RWPE2 (cell line): ENCODE measurements at places on chromosomes 5 and 9.

GRCh38 chr5:59799668-59800346, 93.7 kb downstream of the PDE4D start:
- no peak for DNase-seq
- H3K4me1 ChIP-seq = peaks cover 18% of the 10 kb centered on the region
- no peaks in the 10 kb centered on the region for H3K36me3 ChIP-seq
- H3K4me3 ChIP-seq = no peak overlapping the region
- H3K27ac ChIP-seq = peak overlapping the region; percentile 84
- no peaks in the 10 kb centered on the region for H3K27me3 ChIP-seq

DNA sequence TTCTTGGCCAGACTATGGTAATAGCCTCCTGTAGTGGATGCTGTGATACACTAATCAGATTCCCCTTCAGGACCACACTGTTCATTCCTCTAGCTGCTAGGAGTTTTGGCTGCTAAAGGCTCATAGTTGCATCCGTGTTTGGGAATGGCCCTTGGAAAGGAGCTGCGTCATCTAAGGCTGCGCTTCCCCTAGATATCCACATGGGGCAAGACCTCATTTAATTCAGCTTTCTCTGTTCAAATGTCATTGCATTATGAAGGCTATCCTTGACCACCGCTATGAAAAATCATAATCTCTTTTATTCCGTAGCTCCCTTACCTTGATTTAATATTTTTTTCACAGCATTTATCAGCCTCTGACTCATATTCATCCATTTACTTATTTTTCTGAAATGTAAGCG, 258.3 kb upstream of the NR4A3 start:
- H3K4me3 ChIP-seq = no peak overlapping the region
- H3K27me3 ChIP-seq = peaks cover 5% of the 10 kb centered on the region
- H3K27ac ChIP-seq = no peak overlapping the region
- H3K36me3 ChIP-seq = no peaks in the 10 kb centered on the region
- H3K4me1 ChIP-seq = no peaks in the 10 kb centered on the region

DNA sequence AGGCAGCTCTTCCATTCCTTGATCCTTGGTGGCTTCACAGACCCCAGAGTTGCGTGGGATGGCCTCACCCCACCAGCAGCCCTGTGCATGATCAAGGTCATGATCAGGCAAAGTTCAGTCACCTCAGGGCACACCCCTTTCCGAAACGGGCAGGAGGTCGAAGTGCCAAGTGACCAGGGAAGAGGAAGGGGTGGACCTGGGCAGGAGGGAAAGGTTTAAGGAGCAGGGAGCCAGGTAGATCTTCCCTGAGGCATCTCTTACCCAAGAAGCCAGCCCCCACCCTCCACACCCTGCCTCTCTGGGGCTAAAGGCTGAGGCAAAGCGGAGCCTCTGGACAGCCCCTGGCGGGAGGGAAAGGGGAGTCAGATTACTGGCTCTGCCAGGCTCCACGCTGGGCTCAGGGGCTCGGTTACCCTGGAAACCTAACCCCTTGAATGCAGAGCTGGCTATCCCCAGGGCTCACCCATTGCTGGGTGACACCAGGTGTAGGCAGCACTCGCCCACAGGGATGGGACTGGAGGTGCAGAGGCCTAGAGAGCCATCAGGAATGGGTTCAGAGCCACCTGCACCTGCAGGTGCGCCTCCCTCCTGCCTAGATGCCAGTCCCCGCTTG, 3.6 kb downstream of the MGAT4B start:
- H3K27me3 ChIP-seq = no peaks in the 10 kb centered on the region
- peaks cover 34% of the 10 kb centered on the region for H3K36me3 ChIP-seq
- no peak for DNase-seq
- H3K4me3 ChIP-seq = no peak overlapping the region
- H3K27ac ChIP-seq = peak overlapping the region; percentile 83
- peaks cover 13% of the 10 kb centered on the region for H3K4me1 ChIP-seq

DNA sequence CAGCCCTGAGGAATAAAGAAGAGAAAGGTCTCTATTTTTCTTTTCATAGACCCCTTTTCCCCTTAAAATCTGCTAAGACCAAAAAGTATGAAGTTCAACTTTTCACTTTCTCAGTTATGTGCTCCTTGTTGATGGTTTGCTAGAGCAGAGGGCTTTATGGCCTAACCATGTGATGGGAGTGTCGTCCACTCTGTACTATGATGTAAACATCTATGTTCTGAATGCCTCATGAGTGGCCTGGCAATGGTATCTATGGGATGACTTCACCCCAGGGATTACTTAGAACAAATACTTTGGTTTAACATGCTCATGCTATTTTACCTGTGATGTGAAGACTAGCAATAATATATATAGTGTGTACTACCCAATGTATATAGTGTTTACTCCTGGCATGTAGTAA, 43.7 kb upstream of the MIER3 start:
- no peaks in the 10 kb centered on the region for H3K36me3 ChIP-seq
- H3K27me3 ChIP-seq = no peaks in the 10 kb centered on the region
- H3K4me1 ChIP-seq = no peaks in the 10 kb centered on the region
- no peak overlapping the region for H3K27ac ChIP-seq

GRCh38 chr9:123300554-123300953, 32.2 kb upstream of the STRBP start:
- H3K4me3 ChIP-seq = no peak overlapping the region
- H3K27me3 ChIP-seq = no peaks in the 10 kb centered on the region
- no peaks in the 10 kb centered on the region for H3K4me1 ChIP-seq
- DNase-seq = no peak

- no peak overlapping the region for H3K4me3 ChIP-seq
- no peaks in the 10 kb centered on the region for H3K4me1 ChIP-seq
- H3K27ac ChIP-seq = no peak overlapping the region
- no peaks in the 10 kb centered on the region for H3K27me3 ChIP-seq
- no peak for DNase-seq
Measured at GRCh38 chr9:81373294-81373693, 316.1 kb downstream of the TLE1 start.

- no peaks in the 10 kb centered on the region for H3K36me3 ChIP-seq
- no peaks in the 10 kb centered on the region for H3K27me3 ChIP-seq
- H3K4me3 ChIP-seq = no peak overlapping the region
- H3K4me1 ChIP-seq = no peaks in the 10 kb centered on the region
Measured at GRCh38 chr5:78915170-78915569, 69.9 kb downstream of the ARSB start.

GRCh38 chr5:38678076-38678475, 121.6 kb upstream of the LIFR start:
- H3K4me3 ChIP-seq = no peak overlapping the region
- no peaks in the 10 kb centered on the region for H3K4me1 ChIP-seq
- H3K36me3 ChIP-seq = no peaks in the 10 kb centered on the region
- no peak for DNase-seq
- H3K27me3 ChIP-seq = no peaks in the 10 kb centered on the region
- no peak overlapping the region for H3K27ac ChIP-seq

DNA sequence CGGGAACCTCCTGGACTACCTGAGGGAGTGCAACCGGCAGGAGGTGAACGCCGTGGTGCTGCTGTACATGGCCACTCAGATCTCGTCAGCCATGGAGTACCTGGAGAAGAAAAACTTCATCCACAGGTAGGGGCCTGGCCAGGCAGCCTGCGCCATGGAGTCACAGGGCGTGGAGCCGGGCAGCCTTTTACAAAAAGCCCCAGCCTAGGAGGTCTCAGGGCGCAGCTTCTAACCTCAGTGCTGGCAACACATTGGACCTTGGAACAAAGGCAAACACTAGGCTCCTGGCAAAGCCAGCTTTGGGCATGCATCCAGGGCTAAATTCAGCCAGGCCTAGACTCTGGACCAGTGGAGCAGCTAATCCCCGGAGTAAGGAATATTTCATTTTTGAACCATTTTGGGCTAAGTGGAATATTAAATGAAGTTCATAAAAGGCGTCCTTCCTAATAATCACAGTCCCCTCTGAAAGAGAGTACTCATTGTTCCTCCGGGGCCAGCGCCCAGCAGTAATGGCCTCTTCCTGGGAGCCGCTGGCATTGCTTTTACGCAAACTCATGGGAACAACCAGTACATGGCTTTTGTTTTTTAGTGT, 23.6 kb downstream of the QRFP start:
- no peak for DNase-seq
- H3K4me3 ChIP-seq = no peak overlapping the region
- H3K36me3 ChIP-seq = peaks cover 76% of the 10 kb centered on the region
- no peaks in the 10 kb centered on the region for H3K4me1 ChIP-seq
- H3K27ac ChIP-seq = no peak overlapping the region

- no peak for DNase-seq
- H3K36me3 ChIP-seq = peaks cover 78% of the 10 kb centered on the region
- H3K4me1 ChIP-seq = no peaks in the 10 kb centered on the region
- no peaks in the 10 kb centered on the region for H3K27me3 ChIP-seq
- no peak overlapping the region for H3K4me3 ChIP-seq
Measured at GRCh38 chr5:136155078-136155477, 22.4 kb downstream of the SMAD5 start.

- H3K4me3 ChIP-seq = no peak overlapping the region
- no peaks in the 10 kb centered on the region for H3K36me3 ChIP-seq
- DNase-seq = no peak
- no peaks in the 10 kb centered on the region for H3K27me3 ChIP-seq
Measured at GRCh38 chr5:74231697-74232096, 408.8 kb downstream of the ENC1 start.

- H3K36me3 ChIP-seq = no peaks in the 10 kb centered on the region
- no peak for DNase-seq
Measured at GRCh38 chr5:170390472-170390871, 1.3 kb upstream of the KCNMB1 start.

DNA sequence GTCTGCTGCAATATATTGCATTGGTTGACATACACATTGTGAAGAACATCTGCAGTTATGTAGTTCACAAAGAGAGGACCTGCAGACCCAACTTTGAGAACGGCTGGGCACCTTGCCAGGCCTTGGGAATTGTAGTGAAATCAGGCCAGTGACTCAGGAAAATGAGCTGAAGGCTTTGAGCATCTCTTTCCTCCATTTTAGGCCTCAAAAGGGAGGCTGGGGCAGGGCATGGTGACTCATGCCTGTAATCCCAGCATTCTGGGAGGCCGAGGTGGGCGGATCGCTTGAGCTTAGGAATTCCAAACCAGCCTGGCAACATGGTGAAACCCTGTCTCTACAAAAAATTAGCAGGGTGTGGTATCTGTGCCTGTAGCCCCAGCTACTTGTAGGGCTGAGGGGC, 1.4 kb upstream of the IPPK start:
- DNase-seq = no peak
- H3K27ac ChIP-seq = peak overlapping the region; percentile 74
- H3K4me3 ChIP-seq = no peak overlapping the region
- H3K27me3 ChIP-seq = no peaks in the 10 kb centered on the region
- H3K36me3 ChIP-seq = peaks cover 7% of the 10 kb centered on the region; the same call in 1 of the 2 replicates

- no peaks in the 10 kb centered on the region for H3K4me1 ChIP-seq
- no peaks in the 10 kb centered on the region for H3K36me3 ChIP-seq
- DNase-seq = no peak
- H3K27me3 ChIP-seq = no peaks in the 10 kb centered on the region
- H3K27ac ChIP-seq = no peak overlapping the region
- no peak overlapping the region for H3K4me3 ChIP-seq
Measured at GRCh38 chr9:1880038-1880565, 135.0 kb upstream of the SMARCA2 start.

GRCh38 chr5:93461756-93462155, 119.3 kb downstream of the NR2F1-AS1 start:
- no peak for DNase-seq
- no peaks in the 10 kb centered on the region for H3K4me1 ChIP-seq

DNA sequence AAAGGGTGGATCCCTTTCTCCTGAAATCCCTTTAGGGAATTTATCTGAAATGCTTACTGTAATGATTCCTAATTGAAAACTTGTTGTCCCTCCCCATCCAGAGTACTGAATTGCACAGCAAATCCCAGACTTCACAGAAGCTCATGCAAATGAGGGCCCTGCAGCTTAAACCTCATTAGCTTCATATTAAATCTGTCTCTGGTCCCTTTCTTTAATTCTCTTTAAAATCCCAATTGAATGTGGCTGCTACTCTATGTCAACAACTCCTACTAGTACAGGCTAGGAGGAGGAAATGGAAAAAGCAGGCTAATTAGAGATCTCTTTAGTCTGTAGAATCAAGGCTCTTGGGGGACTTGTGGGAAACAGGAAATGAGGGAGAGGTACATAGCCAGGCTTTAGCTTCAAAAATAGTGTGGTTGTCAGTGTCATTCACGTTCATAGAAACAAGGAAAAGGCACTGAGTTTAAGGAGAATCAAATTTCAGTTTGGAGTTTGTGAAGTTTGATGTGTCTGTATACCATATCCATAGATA, 191.3 kb upstream of the PRDM9 start:
- H3K36me3 ChIP-seq = peaks cover 4% of the 10 kb centered on the region; the same call in 1 of the 2 replicates
- peak overlapping the region; percentile 51 for H3K27ac ChIP-seq
- H3K27me3 ChIP-seq = no peaks in the 10 kb centered on the region
- no peak overlapping the region for H3K4me3 ChIP-seq

DNA sequence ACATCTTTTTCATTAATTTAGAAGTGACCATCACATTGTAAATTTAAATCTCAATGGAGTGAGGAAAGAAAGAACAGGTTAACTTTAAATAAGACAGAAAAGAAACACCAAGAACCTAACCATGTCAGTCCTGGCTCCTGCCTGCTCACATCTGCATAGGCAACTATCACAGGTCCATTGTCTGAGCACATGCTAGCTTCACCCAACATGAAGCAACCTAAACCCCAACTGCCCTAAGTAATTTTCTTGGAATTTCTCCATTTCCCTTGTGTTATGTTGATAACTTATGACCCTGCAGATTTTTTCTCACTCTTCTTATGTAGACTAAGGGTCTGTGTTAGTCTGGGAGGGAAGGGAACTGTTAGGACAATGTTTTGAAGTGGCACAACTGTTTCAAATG, 2205.8 kb upstream of the ACO1 start:
- no peak overlapping the region for H3K4me3 ChIP-seq
- no peak for DNase-seq
- no peaks in the 10 kb centered on the region for H3K4me1 ChIP-seq
- H3K27me3 ChIP-seq = no peaks in the 10 kb centered on the region
- no peaks in the 10 kb centered on the region for H3K36me3 ChIP-seq
- H3K27ac ChIP-seq = no peak overlapping the region

DNA sequence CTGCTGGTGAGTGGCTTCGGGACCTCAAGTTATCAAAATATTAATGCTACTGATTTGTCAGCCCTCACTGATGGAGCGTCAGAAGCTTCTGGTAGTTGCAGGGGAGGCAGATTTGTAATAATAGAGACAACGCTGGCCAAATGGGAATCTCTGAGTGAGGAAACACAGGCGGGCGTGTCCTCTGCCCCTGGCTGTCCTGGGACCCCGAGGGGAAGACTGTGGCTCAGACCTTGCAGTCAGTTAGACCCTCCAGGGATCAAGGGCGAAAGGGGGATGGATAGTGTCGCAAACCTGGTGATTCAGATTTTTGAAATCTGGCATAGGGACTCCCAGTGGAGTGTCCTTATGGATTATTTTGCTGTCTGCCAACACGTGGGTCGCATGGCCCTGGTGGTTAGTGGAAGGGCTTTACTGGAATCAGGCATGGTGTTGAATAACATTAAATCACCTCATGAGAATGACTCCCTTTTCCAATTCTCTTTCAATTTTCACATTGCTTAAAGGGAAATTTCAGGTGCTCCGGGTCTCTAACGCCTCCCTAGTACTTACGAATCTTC, 35.1 kb upstream of the NTNG2 start:
- no peak overlapping the region for H3K4me3 ChIP-seq
- no peaks in the 10 kb centered on the region for H3K36me3 ChIP-seq
- H3K27ac ChIP-seq = no peak overlapping the region
- no peak for DNase-seq
- peaks cover 60% of the 10 kb centered on the region for H3K27me3 ChIP-seq
- no peaks in the 10 kb centered on the region for H3K4me1 ChIP-seq

GRCh38 chr9:37974506-37975173, 70.7 kb upstream of the SLC25A51 start:
- H3K4me3 ChIP-seq = no peak overlapping the region
- H3K36me3 ChIP-seq = peaks cover 31% of the 10 kb centered on the region
- no peaks in the 10 kb centered on the region for H3K27me3 ChIP-seq
- peak; percentile 91 for DNase-seq
- H3K4me1 ChIP-seq = peaks cover 68% of the 10 kb centered on the region

GRCh38 chr9:1490341-1491232, 440.4 kb downstream of the DMRT2 start:
- no peaks in the 10 kb centered on the region for H3K36me3 ChIP-seq
- DNase-seq = no peak
- H3K4me3 ChIP-seq = no peak overlapping the region
- H3K27me3 ChIP-seq = no peaks in the 10 kb centered on the region
- no peak overlapping the region for H3K27ac ChIP-seq
- peaks cover 5% of the 10 kb centered on the region for H3K4me1 ChIP-seq
